Right ventricle myocardium inferior (tissue), 1 donor: ENCODE measurements at places on chromosomes 5 and 9. TPM values are rescaled to one million over a fixed set of nuclear protein-coding genes. Genes with fewer than 3 reads are reported as not detected.

Gene FBP2
- total RNA-seq = 0.54 TPM

DNA sequence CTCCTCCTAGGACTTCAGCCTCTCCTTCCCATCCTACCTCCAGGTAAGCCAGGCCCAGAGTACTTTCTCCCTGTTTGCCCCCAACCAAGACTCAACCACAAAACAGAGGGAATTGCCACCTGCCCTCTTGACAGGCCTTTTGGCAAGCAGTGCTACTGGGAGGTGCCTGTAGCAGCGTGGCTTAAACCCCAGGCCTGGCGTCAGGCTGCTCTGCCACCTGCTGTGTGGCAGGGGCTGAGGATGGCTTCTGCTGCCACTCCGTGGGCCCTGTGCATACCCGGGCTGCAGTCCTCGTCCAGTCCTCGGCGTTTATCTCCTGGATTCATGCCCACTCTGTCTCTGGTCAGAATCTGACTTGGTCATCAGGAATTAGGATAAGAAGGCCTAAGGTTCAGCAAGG lies 163.1 kb downstream of the PAX5 start:
- no peak for DNase-seq

GRCh38 chr9:20604562-20604961 lies 17.7 kb downstream of the MLLT3 start:
- no peak for DNase-seq

GRCh38 chr5:179120421-179120861 lies 60.3 kb downstream of the ZNF354C start:
- no peak for DNase-seq

DNA sequence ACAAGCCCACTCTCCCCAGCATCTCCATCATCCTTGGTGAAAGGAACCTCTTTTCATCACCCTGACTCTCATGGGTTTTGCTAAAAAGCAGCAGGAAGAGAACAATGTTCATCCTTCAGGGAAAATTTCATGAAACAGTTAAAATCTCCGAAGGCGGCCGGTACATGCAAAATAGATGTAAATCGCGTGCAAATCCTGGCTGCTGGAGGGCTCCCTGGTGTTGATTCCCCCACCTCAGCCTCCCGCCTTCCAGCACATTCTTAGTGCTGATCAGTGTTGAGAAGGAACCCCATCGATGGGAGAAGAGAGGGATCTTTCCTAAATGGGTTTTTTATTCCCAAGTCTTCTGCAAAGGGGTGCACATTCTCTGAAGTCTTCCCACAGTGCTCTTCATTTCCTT lies 8.7 kb upstream of the GFI1B start:
- no peak for DNase-seq

DNA sequence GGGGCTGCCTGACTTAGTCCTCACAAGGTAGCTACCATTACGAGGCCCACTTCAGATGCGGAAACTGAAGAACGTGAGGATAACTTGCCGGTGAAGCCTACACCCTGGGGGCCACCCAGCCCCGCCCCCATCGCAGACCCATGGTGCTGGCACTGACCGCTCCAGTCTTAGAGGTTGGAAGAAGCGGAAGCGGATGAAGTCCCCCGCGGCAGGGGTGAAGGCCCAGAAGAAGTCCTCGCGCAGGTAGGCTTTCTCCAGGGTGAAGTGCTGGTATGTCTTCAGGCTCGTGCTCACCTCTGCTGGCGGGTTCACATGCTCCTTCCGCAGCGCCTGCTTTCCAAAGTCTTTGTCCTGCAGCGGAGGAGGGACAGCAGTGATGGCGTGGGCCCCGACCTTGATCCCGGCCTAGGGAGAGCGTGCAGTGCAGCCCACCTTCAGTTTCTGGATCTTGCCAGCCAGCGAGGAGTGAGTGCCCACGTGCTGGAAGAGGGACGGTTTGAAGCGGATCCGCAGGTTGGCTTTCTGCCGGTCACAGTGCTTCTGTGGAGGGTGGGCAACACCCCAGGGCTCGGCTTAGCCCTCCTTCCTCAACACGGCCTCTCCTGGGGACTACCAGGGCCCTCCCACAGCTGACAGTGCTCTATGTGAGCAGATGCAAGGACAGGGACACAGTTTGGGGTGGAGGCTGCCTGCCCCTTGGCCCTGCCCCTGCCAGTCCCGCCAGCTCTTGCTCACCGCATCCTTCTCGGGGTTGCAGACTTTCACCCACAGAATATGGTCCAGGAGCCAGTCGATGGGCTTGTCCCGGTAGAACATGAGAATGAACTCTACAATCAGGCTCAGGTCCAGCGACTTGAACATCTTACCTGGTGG lies 5.2 kb downstream of the LTC4S start:
- DNase-seq = no peak
